IMR-90 (cell line): ENCODE measurements at places on chromosomes 7 and 10. TPM values are rescaled to one million over a fixed set of nuclear protein-coding genes. Genes with fewer than 3 reads are reported as not detected.

- H3K4me3 ChIP-seq, result no peak overlapping the region
- DNase-seq, result no peak
- H3K27ac ChIP-seq, result peak overlapping the region; percentile 9; the same call in 1 of the 2 replicates
- no peaks in the 10 kb centered on the region for H3K36me3 ChIP-seq
- H3K4me1 ChIP-seq, result peaks cover 4% of the 10 kb centered on the region
Measured at GRCh38 chr10:110067960-110068770, 60.4 kb downstream of the ADD3 start.

GRCh38 chr10:77282163-77282562 lies 355.4 kb downstream of the KCNMA1 start:
- no peak overlapping the region for H3K27ac ChIP-seq
- H3K4me3 ChIP-seq, result no peak overlapping the region
- H3K36me3 ChIP-seq, result no peaks in the 10 kb centered on the region
- H3K4me1 ChIP-seq, result peaks cover 2% of the 10 kb centered on the region; the same call in 1 of the 2 replicates
- no peak for DNase-seq
- H3K27me3 ChIP-seq, result no peaks in the 10 kb centered on the region; the same call in 1 of the 2 replicates

DNA sequence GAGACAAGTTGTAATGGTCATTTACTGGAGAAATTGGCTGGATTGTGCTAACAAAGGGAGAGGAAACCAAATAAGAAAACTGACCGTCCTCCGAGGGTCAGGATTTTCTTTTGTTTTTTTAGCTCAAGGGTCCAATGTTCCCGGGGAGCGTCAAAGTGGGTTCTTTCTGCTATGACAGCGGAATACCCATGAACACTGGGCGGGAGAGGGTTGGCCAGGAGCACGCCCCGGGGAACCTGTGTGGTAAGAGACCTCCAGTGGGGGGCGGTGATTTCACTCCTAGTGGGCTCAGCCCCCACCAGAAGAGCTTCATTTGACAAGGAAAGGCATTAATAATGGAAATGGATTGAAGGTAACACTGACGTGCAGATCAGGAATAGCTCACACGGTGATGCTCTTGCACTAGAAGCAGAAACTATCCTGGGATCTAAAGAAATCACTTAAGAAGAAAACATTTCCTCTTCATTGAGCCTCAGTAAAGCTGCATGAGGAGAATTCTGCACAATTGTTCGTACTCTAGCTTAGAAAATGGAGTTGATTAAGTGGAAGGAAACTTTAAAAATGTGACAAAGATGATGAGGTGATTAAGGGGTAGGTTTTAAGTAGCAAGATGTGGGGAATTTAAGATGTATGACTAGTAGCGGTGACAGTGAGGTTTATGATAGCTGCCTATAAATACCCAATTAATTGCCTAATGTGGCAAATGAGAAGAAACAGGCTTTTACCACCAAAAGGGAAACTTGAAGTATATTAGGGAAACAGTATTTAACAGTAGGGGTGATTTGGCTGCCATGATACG lies 627.2 kb downstream of the SUGCT start:
- no peaks in the 10 kb centered on the region for H3K27me3 ChIP-seq
- H3K4me3 ChIP-seq, result no peak overlapping the region
- no peaks in the 10 kb centered on the region for H3K36me3 ChIP-seq
- H3K4me1 ChIP-seq, result peaks cover 6% of the 10 kb centered on the region
- no peak overlapping the region for H3K27ac ChIP-seq
- DNase-seq, result peak; percentile 24

GRCh38 chr10:69955211-69955805 lies 97.3 kb upstream of the MACROH2A2 start:
- H3K4me1 ChIP-seq, result no peaks in the 10 kb centered on the region
- H3K27ac ChIP-seq, result no peak overlapping the region
- H3K36me3 ChIP-seq, result 0 out of 2 replicates have a peak, but pooled peaks cover 2% of the 10 kb centered on the region
- no peak overlapping the region for H3K4me3 ChIP-seq
- DNase-seq, result no peak

DNA sequence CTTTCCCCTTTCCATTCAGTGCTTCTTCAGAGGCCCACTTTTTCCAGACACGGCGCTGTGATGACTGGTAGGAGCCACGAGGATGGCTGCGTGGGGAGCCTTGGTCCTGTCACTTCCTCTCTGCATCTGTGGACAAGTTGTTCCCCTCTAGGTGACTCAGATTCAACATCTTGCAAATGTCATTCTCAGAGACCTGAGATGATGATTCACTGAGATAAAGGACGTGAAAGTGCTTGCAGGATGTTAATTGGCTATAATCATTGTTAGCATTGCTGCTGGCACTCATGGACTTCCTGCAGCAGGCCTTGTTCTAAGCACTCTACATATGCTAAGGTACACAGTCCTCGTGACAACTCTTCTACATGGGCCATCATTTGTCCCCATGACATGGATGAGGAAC lies 489.8 kb upstream of the ZMIZ1 start:
- H3K36me3 ChIP-seq, result no peaks in the 10 kb centered on the region
- H3K4me3 ChIP-seq, result no peak overlapping the region
- peak; percentile 43 for DNase-seq
- H3K4me1 ChIP-seq, result no peaks in the 10 kb centered on the region
- H3K27me3 ChIP-seq, result peaks cover 6% of the 10 kb centered on the region; the same call in 1 of the 2 replicates

GRCh38 chr7:31917256-31917655 lies 153.0 kb downstream of the PDE1C start:
- DNase-seq, result peak; percentile 46
- H3K27me3 ChIP-seq, result no peaks in the 10 kb centered on the region
- no peaks in the 10 kb centered on the region for H3K36me3 ChIP-seq
- H3K4me1 ChIP-seq, result peaks cover 3% of the 10 kb centered on the region; the same call in 1 of the 2 replicates
- no peak overlapping the region for H3K4me3 ChIP-seq

- no peaks in the 10 kb centered on the region for H3K36me3 ChIP-seq
- H3K27me3 ChIP-seq, result no peaks in the 10 kb centered on the region
- no peak overlapping the region for H3K27ac ChIP-seq
- no peak overlapping the region for H3K4me3 ChIP-seq
- H3K4me1 ChIP-seq, result no peaks in the 10 kb centered on the region
Measured at GRCh38 chr7:80508440-80508839, 3.4 kb downstream of the GNAT3 start.

- H3K27me3 ChIP-seq, result no peaks in the 10 kb centered on the region
- no peaks in the 10 kb centered on the region for H3K4me1 ChIP-seq
- DNase-seq, result no peak
- H3K4me3 ChIP-seq, result no peak overlapping the region
Measured at GRCh38 chr10:65325913-65326312, 1599.9 kb upstream of the LRRTM3 start.

DNA sequence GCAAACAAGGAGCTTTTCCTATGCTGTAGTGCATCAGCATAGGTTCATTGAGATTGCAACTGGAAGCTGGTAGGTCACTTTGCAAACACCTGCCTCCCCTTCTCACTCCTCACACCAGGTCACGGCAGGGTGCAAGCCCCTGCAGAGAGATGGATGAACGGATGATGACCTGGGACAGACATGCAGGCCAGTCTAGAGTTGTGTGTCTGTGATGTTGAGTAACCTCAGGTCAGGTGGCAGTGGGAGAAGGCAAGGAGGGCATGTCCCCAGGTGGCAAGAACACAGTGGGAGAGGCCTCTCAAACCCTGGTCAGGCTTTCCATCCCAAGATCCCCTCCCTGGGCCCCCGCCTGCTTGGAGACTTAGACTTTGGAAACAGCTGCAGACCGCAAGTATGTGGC lies 197.1 kb upstream of the LYZL2 start:
- no peak for DNase-seq
- H3K27ac ChIP-seq, result no peak overlapping the region
- H3K36me3 ChIP-seq, result no peaks in the 10 kb centered on the region
- peaks cover 21% of the 10 kb centered on the region for H3K4me1 ChIP-seq

GRCh38 chr7:33035776-33036175 lies 26.8 kb downstream of the NT5C3A start:
- no peak overlapping the region for H3K4me3 ChIP-seq
- no peaks in the 10 kb centered on the region for H3K27me3 ChIP-seq
- no peak overlapping the region for H3K27ac ChIP-seq
- H3K36me3 ChIP-seq, result no peaks in the 10 kb centered on the region

DNA sequence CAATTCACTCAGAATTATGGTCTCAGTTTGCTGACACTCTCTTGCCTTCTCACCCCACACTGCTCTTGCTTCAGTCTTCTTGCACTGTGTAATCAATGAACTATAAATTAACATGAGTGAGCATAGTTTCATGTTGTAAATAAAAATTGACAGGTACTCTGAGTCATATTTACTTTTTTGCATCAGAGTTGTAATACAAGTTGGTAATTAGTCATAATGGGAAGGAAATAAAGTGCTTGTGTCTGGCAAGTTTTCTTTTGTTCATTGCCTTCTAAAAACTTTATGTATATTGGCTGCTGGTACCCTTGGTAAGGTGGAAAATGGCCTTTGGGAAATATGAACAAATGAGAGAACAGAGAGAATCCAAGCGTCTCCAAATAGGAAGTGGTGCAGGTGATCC lies 169.3 kb upstream of the MAGI2 start:
- H3K27ac ChIP-seq, result no peak overlapping the region
- no peaks in the 10 kb centered on the region for H3K4me1 ChIP-seq
- DNase-seq, result no peak
- no peaks in the 10 kb centered on the region for H3K36me3 ChIP-seq

DNA sequence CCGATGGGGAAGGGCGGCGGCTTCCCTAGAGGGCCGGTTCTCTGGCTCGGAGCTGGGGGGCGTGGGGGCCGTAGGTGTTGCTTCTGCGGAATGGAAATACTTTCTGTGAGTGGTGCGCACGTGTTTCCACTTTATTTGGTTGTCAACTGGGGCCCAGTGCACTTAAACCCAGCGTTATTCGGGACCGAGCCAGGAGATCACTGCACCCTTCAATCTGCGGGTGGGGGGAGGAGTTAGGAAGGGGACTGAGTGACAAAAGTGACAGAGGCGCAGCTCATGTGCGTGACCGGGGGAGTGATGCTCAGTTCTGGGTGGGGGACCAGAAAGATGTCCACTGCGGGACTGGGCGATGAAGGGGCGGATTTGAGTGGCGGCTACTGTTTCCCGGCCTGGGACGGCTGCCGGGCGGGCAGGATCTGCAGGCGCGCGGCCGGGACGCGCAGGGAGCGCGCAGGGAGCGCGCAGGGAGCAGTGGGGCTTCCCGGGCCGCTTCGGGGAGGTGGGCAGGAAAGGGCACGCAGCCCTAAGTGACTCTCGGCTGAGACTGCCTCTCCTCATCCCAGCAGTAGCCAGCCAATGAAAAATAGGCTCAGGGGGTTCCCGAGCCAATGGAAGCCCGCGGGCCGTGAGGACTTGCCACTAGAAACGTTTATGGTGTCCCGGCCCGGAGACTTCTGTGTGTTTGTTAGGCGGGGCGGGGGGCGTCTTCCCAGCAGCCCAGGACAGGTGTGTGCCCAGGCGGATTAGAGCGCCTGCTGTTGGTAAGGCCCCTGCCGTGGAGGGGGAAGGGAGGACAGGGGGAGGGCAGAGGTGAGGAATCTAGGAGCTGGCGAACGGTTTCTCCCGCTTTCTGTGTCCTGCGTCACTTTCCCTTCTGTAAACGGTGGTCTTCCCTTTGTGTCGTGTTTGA lies 54.3 kb upstream of the KDM7A start:
- peaks cover 4% of the 10 kb centered on the region; the same call in 1 of the 2 replicates for H3K4me1 ChIP-seq
- peak overlapping the region; percentile 63 for H3K4me3 ChIP-seq
- DNase-seq, result peak; percentile 39
- peaks cover 44% of the 10 kb centered on the region for H3K27me3 ChIP-seq
- no peaks in the 10 kb centered on the region for H3K36me3 ChIP-seq
- H3K27ac ChIP-seq, result no peak overlapping the region; the same call in 1 of the 2 replicates

DNA sequence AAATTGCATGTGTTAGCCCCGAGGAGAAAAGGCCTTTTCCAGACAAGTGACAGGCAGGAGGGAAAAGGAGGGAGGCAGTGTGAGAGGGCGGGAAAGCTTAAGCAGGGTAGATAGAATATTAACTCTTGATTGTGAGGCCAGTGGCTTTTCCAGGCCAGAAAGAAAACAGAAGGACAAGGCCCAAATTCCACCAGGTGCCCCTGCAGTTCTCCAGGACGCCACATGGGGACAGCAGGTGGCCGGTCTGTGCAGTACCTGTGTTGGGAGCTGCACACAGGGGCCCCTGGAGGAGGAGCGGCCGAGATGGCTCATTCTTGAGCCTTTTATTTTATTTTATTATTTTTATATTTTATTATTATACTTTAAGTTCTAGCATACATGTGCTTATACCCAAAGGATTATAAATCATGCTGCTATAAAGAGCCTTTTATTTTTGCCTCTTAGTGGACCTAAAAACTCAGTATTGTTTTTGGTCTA lies 141.3 kb upstream of the KLF14 start:
- no peaks in the 10 kb centered on the region for H3K27me3 ChIP-seq
- peak; percentile 44 for DNase-seq
- H3K27ac ChIP-seq, result peak overlapping the region; percentile 56; the same call in 1 of the 2 replicates
- H3K4me1 ChIP-seq, result peaks cover 24% of the 10 kb centered on the region
- peaks cover 48% of the 10 kb centered on the region for H3K36me3 ChIP-seq
- no peak overlapping the region for H3K4me3 ChIP-seq

- no peak for DNase-seq
- H3K27me3 ChIP-seq, result no peaks in the 10 kb centered on the region
- H3K27ac ChIP-seq, result peak overlapping the region; percentile 97
- H3K4me3 ChIP-seq, result peak overlapping the region; percentile 44
- H3K4me1 ChIP-seq, result peaks cover 23% of the 10 kb centered on the region
Measured at GRCh38 chr10:72260976-72261783, 12.5 kb upstream of the DDIT4 start.

PRLHR gene
- not detected in 2 replicates for total RNA-seq

PRSS37 gene
- total RNA-seq, result not detected in 2 replicates

EPO gene
- total RNA-seq, result not detected in 2 replicates
